ENCODE measurements at places on chromosomes 16 and 17.

- DNase-seq = no peak
Observed at GRCh38 chr17:74515941-74516340, 15.3 kb downstream of the CD300LB start.

- DNase-seq = no peak
Observed at GRCh38 chr17:2442166-2442565, 41.3 kb upstream of the MNT start.

- no peak for DNase-seq
Observed at GRCh38 chr17:59374612-59375011, 43.2 kb downstream of the YPEL2 start.

GRCh38 chr17:81685108-81685507 is 1.3 kb downstream of the HGS start:
- DNase-seq = peak; percentile 54

- DNase-seq = no peak
Observed at GRCh38 chr16:79171931-79172705, 428.4 kb downstream of the MAF start.

GRCh38 chr16:4393240-4393600 is 21.6 kb downstream of the VASN start:
- no peak for DNase-seq

Measured in activated CD8-positive, alpha-beta memory T cell treated with anti-CD3 and anti-CD28 coated beads, Interleukin-2, amount 50 U/mL, for 4 hours (primary cell).